ENCODE measurements at places on chromosomes 7 and 10.

DNA sequence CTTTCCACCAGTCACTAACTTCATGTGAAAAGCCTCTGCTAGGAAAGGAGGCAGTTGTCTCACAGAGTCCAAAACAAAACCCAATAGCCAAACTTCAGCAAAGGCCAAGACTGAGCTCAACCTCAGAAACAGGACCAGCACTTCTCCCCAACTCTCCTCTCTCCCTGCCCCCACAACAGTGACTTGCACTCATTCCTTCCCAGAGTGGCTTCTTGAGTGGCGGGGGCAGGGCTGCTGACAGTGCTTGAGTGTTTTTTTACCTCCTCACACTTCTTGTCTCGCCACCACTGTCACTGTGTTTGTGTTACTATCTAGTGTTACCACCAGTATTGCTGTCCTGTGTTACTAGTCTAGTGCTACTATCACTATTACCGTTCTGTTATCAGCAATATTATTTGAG, 206.8 kb downstream of the KLF6 start:
- DNase-seq: no peak

DNA sequence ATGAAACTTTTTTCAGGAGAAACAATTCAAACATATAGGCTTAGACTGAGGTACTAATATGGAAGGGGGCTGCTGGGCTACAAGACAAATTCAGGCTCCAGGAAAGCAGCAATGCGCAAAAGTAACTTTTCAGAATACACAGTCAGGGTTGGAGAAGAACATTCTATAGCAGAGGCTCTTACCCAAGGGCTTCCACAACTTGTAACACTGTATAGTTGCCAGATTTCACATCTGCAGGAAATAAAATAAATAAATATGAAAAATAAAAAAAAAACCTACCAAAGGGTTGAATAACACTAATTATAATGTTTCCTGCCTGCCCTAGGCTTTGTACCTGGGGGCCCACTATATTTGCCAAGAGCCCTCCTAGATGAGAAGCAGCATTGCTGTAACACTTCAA, 14.3 kb downstream of the MMS19 start:
- no peak for DNase-seq

- DNase-seq: no peak
Measured at GRCh38 chr10:124669141-124669823, 74.9 kb downstream of the FAM53B start.

GRCh38 chr7:151761231-151761630, 115.7 kb downstream of the PRKAG2 start:
- DNase-seq: no peak

DNA sequence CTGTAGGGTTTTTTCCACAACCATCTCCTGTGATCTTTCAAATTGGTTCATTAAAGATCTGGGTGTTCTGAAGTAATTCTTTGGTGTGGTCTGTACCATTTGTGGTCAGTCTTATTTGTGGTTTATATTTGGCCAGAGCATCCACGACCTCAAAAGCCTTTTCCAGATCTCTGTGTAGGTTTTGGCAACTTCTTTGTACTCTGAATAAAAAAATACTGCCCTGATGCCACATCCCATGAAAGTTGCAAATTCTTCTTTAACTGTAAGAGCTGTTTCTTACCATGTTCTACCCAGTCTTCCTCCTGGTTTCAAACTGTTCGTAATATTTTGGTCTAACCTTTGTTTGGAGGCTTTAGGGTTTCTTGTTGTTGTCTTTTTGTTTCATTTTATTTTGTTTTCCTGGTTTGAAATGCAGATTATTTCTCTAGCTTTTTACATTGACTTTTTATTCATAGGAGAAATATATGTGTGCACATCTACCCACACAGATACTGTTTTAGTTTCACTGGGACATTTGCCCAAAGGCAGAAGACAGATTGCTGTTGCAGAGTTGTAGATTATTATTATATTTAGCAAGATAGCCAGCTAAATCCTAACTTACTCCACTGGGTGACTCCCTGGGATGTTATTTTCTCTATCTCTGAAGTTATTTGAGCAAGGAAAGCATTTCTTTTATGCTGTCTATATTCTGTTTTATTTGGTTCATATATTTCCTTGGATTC, 123.2 kb upstream of the SAMD8 start:
- no peak for DNase-seq

DNA sequence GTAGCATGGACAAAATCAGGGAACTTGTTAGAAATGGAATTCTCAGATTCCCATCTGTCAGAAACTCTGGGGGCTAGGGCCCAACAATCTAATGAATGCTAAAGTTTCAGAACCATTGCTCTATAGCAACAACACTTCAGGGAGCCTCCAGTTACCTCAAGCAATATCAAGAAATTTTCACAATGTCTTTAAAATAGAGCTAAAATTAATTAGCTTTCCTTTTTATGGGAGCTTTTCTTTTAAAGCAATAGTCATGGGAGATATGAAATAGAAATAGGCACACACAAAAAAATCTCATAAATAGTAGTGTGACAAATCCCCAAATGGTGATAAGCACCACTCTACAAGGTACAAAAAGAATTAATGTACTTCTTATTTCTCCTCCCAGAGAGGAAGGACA, 80.9 kb downstream of the AASS start:
- no peak for DNase-seq

DNA sequence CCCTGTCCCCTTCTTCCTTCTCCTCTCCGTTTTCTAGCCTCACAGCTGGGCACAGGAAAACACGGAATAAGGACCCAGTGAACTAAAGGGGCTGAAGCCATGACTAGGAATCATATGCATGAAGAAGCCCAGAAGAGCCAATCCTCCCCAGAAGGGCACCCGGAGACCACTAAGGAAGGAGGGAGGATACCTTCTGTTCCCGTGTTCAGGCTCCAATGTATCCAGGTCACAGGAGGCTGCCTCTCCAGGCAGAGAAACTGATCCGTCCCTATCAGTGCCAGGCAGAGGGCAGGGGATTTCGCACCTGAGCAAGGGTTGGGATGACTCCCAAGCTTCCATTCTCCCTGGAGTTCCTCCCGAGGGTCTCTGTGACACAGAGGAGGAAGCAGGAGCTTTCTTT, 246.6 kb downstream of the SNX10 start:
- DNase-seq: no peak

DNA sequence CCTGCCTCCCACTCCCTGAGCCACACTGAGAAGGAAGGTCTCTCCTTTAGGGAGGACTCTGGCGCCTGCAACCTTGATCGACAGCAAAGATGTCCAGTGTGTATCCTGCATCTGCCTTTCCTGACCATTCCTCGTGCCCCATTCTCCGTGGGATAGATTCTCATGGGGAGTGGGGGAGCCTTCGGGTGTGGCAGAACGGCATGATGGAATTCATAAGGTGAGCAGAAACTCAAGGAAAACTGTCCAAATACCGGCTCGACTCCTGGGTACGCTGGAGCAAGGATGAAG, 636 bp upstream of the RARRES2 start:
- no peak for DNase-seq

DNA sequence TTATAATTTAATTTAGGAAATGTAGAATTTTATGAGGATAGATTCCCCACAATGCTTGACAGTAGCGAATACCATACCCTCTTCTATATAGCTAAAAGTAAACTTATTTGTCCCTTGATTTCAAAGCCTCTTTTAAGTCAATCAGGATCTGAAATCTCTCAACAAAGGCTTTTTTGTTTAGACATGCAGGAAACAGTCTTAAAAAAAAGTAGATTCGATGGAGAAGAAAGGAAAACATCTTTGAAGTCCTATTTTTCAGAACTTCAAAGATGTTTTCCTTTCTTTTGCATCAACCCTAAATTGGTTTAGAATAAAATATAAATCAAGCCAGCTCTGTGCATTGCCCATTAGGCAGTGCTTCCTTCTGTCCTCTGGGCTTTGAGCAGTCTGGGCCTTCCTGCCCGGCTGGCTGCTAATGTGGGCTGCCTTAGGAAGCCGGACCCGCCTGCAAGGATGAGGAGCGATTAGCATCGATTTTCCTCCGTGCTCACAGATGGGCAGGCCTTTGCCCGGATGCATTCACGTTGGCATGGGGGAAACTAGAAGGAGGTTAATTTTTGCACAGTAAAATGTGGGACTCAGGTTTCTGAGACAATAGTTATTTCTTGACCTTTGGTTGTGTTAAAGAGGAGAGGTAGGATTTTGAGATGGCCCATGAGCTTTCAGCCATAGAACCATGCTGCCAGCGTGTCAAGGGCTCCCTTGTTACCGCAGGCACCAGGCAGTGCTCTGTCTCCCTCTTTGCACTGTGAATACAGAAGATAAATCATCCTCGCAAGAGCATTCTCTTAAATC, 15.5 kb downstream of the MSRB2 start:
- no peak for DNase-seq

DNA sequence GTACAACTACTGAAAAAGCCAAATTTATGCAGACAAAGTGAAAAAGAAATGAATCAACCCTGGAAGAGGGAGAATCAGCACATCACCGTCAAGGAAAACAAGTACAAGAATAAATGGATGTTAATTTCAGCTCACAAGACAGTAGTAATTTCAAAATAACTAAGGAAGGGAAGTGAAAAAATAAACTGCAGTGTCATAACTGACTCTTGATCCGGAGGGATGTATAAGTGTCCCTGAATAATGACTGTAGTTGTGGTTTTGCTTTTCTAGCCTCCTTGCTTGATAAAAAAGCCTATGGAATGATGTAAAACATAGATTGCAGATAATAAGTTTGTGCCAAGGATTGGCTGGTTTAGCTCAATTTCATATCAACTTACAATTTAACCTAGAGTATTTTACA, 721.1 kb upstream of the C7orf33 start:
- no peak for DNase-seq

- DNase-seq: no peak
Measured at GRCh38 chr7:128974241-128974934, 36.7 kb downstream of the IRF5 start.

GRCh38 chr10:16609211-16609610, 87.5 kb upstream of the C1QL3 start:
- DNase-seq: no peak

GRCh38 chr7:14734839-14735321, 167.7 kb downstream of the DGKB start:
- no peak for DNase-seq

GRCh38 chr10:33776419-33777070, 442.1 kb upstream of the NRP1 start:
- DNase-seq: no peak

GRCh38 chr7:34043461-34044305, 138.3 kb downstream of the BMPER start:
- DNase-seq: no peak

GRCh38 chr7:39535720-39536119, 30.5 kb upstream of the YAE1 start:
- DNase-seq: no peak

DNA sequence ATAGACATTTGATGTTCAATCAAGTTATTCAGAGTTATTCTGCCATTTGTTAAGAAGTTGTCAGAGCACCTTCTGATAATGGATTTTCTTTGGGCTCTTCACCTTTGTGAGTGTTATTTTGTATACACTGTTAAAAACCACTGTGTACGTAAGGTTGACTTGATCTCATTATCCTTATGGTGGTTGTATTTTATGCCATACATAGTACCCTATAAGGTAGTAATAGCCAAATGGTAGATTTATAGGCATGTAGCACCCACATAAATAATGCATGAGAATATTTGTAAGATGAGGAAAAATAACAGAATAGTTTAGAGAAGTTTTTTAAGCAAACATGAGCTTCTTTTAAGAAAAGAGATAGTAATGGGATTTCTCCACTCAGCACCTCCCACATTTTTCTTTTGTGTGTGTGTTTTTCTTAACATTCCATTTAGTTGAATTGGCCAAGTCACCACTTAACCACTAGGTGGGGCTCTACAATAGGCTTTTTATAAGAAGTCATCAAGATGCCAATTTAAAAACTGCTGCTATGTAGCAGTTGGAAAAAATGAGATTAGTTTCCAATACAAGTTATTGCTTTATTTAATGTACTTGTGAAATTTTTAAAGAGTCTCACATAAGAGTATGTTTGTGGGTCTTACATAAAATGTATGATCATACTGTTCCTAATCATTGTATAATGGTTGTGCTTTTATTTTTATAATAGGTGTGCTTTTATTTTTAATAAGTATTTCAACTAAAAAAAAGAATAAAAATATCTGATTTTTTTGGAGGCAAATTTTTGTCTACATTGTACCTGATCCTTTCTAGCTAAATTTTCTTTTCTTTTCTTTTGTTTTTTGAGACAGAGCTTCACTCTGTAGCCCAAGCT, 41.1 kb upstream of the STMP1 start:
- peak; percentile 29 for DNase-seq

- DNase-seq: no peak
Measured at GRCh38 chr10:108567899-108568752, 1355.2 kb downstream of the XPNPEP1 start.

DNA sequence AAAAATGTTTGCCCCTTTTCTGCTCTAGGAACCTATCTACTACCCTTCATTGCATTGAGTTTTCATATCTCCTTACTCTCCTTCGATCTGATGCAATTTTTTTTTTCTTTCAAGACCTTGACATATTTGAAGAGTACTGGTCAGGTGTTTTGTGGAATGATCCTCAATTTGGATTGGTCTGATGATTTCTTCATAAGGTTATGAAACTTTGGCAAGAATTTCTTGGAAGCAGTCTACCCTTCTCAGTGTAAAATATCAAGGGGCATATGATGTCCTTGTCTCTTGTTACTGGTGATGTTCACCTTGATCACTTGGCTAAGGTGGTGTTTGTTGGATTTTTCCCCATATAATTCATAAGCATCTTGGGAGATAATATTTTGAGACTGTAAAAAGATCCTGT, 64.7 kb downstream of the CPED1 start:
- DNase-seq: no peak

DNA sequence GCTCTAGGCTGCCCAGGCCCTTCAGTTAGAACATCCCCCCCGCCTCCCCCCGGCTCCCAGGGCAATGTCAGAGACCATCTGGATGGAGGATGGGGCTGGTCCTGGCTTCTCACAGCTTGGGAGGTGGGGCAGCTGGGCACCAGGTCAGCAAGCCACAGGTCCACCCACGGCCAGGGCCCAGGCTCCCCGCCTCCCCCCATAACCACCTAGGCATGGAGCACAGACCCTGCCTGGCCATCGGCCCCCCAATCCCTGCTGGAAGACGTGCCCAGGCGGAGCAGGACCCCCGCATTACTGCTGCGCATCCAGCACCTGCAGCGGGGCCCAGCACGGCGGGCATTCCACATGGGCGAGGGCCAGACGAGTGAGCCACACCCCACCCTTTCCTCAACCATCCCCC, 169.6 kb downstream of the ELFN1 start:
- no peak for DNase-seq

- DNase-seq: no peak
Measured at GRCh38 chr10:122990278-122990677, 10.1 kb downstream of the PSTK start.

- no peak for DNase-seq
Measured at GRCh38 chr10:86344281-86344680, 22.3 kb downstream of the GRID1 start.

DNA sequence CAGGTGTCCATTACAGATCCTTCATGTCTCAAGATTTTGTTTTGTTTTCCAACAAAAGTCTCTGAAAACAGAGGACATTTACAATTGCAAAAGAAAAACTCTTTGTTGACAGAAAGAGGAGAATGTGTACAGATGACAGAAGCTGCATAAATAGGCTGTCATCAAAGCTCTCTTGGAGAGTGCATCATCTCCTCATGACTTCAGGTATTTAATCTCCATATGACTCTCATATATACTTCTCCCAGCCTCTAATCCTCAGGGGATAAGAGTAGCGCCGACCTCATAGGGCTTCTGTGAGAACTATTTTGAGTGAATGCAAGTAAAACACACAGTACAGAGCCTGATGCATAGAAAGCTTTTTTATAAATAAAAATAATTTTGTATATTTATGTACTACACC, 48.1 kb upstream of the SEPTIN7 start:
- no peak for DNase-seq
